ENCODE measurements at places on chromosomes 4 and X. TPM values are rescaled to one million over a fixed set of nuclear protein-coding genes. Genes with fewer than 3 reads are reported as not detected.

Gene DRP2
- total RNA-seq, result 0.20 TPM

Gene XK
- 36.8 TPM for total RNA-seq

GRCh38 chr4:67765928-67766327 lies 11.7 kb upstream of the GNRHR start:
- DNase-seq, result no peak

DNA sequence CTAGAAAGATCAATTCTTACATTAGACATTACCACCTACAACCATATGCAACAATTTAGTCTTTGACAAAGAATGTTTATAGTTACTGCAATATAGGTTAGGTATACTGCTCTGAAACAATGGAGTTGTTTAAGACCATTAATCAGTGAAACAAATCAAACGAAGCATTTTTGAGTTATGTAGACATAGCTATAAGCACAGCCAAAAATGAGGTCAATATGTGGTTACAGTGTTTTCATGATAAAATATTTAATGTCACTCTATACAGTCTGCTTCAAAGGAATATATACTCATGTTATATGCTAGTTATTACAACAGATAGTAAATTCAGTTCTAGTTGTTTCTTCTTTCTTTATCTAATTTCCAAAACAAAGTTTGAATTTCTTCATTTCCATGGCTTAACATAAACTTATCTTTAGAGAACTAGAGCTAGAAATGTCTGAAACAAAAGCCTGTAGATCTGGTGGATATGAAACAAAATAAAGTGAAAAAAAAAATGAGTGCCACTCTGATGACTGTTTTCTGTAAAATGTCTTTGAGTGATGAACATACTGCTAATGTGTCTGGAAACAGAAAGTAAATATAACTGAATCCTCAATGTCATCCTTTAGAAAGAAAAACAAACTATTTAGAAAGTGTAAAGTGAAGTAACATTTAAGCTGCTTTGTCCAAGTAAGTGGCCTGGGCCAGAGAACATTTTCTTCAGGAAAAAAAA lies 809.0 kb downstream of the FAT4 start:
- no peak for DNase-seq

GRCh38 chr4:134018846-134019245 lies 182.7 kb downstream of the PABPC4L start:
- DNase-seq, result no peak
